Left ventricle myocardium inferior (tissue), 1 donor: ENCODE measurements at places on chromosomes 6 and 20.

- no peaks in the 10 kb centered on the region for H3K36me3 ChIP-seq
- peaks cover 72% of the 10 kb centered on the region for H3K27me3 ChIP-seq
- peaks cover 11% of the 10 kb centered on the region for H3K4me1 ChIP-seq
- H3K4me3 ChIP-seq: peak overlapping the region; percentile 67
Measured at GRCh38 chr6:18276610-18277236, 12.4 kb upstream of the DEK start.

DNA sequence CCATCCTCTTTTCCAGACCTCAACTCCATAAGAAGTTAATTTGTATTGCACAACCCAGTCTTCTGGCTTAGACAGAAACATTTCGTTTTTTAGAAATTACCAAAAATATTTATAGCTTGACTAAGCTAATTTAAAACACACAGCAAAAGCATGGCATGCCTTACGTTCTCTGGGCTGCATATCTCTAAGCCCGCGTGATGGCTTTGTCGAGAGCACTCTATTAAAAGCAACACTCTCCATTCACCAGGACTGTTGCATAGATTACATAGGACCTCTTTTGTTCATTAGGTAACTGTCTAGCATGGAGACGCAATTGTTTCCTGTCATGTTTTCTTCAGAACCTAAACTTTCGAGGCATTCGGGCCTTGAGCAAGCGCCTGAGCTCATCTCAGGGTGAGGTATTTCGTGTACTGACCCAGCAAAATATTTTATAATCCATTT lies 104.5 kb downstream of the IBTK start:
- H3K27ac ChIP-seq: peak overlapping the region; percentile 93
- no peak for DNase-seq
- H3K4me3 ChIP-seq: no peak overlapping the region
- H3K27me3 ChIP-seq: no peaks in the 10 kb centered on the region
- peaks cover 40% of the 10 kb centered on the region for H3K4me1 ChIP-seq
- peaks cover 4% of the 10 kb centered on the region for H3K36me3 ChIP-seq

- peaks cover 8% of the 10 kb centered on the region for H3K27me3 ChIP-seq
- H3K4me1 ChIP-seq: no peaks in the 10 kb centered on the region
- DNase-seq: no peak
- no peak overlapping the region for H3K4me3 ChIP-seq
- no peaks in the 10 kb centered on the region for H3K36me3 ChIP-seq
Measured at GRCh38 chr20:44362466-44362940, 7.0 kb downstream of the HNF4A start.

DNA sequence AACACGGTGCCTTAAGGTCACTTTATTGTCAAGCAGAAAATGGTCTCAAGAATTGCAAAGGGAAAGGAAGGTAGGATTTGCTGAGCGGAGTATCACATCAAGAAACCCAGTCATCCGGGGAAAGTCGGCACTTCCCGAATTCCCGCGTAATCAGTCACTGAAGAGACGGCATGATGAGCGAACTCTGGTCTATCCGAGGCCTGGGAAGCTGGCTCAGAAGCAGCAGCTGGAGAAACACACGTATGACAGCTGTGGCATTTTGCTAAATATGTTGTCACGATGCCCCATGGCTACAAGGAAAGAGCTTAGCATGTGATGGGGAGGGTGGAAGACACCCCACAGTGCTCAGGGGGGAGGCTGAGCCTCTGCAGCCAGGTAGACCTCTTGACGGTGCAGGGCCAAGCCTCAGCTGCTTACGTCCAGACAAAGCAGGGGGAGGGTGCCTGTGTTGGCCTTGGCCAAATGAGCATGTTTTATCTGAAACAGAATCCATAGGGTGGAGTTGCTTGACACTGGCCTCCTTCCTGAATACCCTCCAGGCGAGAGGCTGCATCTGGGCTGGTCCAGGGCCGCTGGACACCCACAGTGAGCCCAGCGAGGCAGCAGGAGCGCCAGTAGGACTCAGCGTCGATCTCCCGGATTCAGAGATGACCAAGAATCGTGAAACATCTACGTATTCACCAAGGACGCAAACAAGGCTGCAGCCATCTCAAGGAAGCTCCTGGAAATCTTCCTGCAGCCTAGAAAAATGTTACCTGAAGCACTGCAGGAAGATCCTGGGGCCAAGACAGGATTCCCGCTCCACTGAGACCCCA lies 118.8 kb upstream of the AFDN start:
- H3K4me1 ChIP-seq: peaks cover 8% of the 10 kb centered on the region
- no peaks in the 10 kb centered on the region for H3K36me3 ChIP-seq
- no peak for DNase-seq
- no peak overlapping the region for H3K27ac ChIP-seq

DNA sequence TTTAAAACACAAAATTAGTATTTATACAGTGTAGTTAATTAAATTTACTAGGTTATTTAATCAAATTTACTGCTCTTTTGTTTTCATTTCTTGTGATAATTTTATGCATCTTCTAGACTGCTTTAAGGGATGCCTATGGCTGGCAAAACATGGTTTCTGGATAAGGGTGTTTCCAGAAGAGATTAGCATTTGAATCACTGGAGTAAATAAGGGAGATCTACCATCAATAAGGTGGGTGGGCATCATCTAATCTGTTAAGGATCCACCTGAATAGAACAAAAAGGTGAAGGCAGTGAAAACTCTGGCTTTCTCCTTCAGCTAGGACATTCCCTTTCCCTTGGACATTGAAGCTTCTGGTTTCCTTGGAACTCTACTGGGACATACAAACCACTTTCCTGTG lies 146.2 kb upstream of the LAMA2 start:
- no peak overlapping the region for H3K27ac ChIP-seq
- no peak overlapping the region for H3K4me3 ChIP-seq
- peaks cover 6% of the 10 kb centered on the region for H3K4me1 ChIP-seq
- H3K36me3 ChIP-seq: no peaks in the 10 kb centered on the region

DNA sequence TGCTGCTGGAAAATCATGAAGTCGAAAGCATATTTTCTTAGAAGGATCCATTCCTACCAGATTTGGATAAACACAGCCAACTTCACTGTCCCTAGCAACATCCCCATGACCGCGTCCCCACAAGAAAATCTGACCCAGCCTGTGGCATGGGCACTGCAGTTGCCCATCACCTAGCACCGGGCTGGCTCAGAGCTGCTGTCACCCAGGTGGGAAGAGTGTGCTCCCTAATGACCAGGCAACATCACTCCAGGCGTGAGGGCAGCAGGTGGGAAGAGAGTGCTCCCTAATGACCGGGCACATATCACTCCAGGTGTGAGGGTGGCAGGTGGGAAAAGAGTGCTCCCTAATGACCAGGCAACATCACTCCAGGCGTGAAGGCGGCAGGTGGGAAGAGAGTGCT lies 238.0 kb downstream of the TBXT start:
- peaks cover 31% of the 10 kb centered on the region for H3K27me3 ChIP-seq
- no peak for DNase-seq
- H3K27ac ChIP-seq: no peak overlapping the region
- no peaks in the 10 kb centered on the region for H3K4me1 ChIP-seq
- no peaks in the 10 kb centered on the region for H3K36me3 ChIP-seq
- no peak overlapping the region for H3K4me3 ChIP-seq

GRCh38 chr6:501891-502601 lies 110.5 kb downstream of the IRF4 start:
- no peaks in the 10 kb centered on the region for H3K27me3 ChIP-seq
- H3K36me3 ChIP-seq: peaks cover 15% of the 10 kb centered on the region
- H3K4me1 ChIP-seq: peaks cover 9% of the 10 kb centered on the region
- no peak overlapping the region for H3K4me3 ChIP-seq
- DNase-seq: no peak

GRCh38 chr6:26554697-26555504 lies 16.7 kb downstream of the HMGN4 start:
- H3K27ac ChIP-seq: peak overlapping the region; percentile 86
- no peaks in the 10 kb centered on the region for H3K36me3 ChIP-seq
- no peaks in the 10 kb centered on the region for H3K27me3 ChIP-seq
- H3K4me1 ChIP-seq: peaks cover 35% of the 10 kb centered on the region

DNA sequence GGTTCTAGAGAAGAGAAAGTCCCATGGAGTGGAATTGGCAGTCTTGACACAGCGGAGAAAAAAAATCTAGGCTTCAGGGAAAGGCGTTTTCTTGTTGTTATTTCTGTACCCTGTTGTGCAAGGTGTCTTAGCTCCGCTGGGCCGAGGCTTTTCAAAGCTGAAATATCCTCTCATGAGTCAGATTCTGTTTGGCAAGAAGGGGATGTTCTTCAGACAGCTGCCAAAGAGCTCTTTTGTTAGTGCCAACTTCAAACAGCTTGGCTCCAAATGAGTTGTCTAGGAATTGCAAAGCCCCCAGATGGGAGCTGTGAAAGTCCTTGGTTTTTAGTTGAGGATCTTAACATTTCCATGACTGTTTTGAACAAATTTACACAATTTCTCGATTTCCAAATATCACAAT lies 45.6 kb downstream of the LRRN4 start:
- no peak for DNase-seq
- peak overlapping the region; percentile 92 for H3K27ac ChIP-seq
- peak overlapping the region; percentile 87 for H3K4me3 ChIP-seq
- peaks cover 35% of the 10 kb centered on the region for H3K36me3 ChIP-seq
- H3K4me1 ChIP-seq: peaks cover 68% of the 10 kb centered on the region

DNA sequence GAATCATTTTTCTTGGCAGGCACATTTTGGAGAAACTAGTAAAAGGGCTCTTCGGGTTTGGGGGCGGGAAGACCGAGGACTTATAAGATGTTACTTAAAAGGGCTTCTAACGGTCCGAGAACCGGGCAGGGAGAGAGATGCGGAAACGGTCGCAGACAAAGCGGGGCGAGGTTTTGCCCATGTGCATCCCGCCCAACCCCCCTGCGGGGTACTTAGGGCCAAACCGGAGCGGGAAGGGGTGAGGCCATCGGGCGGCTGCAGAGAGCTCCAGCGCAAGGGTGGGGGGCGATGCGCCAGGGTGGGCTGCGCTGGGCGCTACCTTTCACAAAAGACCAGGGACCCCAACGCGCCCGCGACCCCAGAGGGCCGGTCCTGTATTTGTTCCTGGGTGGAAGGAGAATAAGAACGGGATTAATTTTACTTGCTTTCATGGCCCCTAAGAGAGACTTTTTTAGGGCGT lies 616 bp downstream of the TUBB start:
- peaks cover 86% of the 10 kb centered on the region for H3K4me1 ChIP-seq
- H3K36me3 ChIP-seq: peaks cover 31% of the 10 kb centered on the region
- no peaks in the 10 kb centered on the region for H3K27me3 ChIP-seq
- peak overlapping the region; percentile 98 for H3K27ac ChIP-seq
- peak; percentile 75 for DNase-seq

DNA sequence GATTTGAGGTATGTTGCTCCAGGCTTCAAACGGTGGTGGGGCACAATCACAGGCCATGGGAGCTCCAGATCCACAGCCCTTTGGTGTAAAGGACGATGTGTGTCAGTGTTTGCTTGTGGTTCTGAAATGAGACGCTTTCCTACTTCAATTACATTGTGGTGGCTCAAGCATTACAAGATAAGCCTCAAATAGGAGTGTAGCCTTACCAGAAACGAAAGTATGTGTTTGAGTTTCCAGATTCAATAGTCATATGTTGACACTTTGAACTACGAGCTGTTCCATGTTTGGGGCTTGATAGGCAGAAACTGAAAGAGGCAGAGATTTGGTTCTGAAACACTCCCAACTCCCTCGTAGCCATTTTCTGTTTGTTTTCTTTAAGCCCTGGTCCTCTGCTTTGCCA lies 187.1 kb downstream of the MYLK4 start:
- DNase-seq: no peak
- H3K27ac ChIP-seq: no peak overlapping the region
- H3K36me3 ChIP-seq: no peaks in the 10 kb centered on the region
- H3K4me3 ChIP-seq: no peak overlapping the region
- peaks cover 15% of the 10 kb centered on the region for H3K4me1 ChIP-seq

- no peak for DNase-seq
- no peak overlapping the region for H3K4me3 ChIP-seq
- no peaks in the 10 kb centered on the region for H3K27me3 ChIP-seq
Measured at GRCh38 chr6:42236682-42237473, 19.2 kb upstream of the MRPS10 start.

- no peaks in the 10 kb centered on the region for H3K36me3 ChIP-seq
- H3K4me1 ChIP-seq: no peaks in the 10 kb centered on the region
- H3K27me3 ChIP-seq: no peaks in the 10 kb centered on the region
Measured at GRCh38 chr20:4366076-4366475, 350.7 kb upstream of the RNF24 start.
